ENCODE measurements at places on chromosomes 5 and 9. TPM values are rescaled to one million over a fixed set of nuclear protein-coding genes. Genes with fewer than 3 reads are reported as not detected.

Gene PCDHAC1
- 0.80 TPM for total RNA-seq

Gene EXOC3
- total RNA-seq, result 63.7 TPM

Gene TMEM215
- not detected for total RNA-seq

Gene CDC20B
- total RNA-seq, result not detected

Gene BASP1
- total RNA-seq, result 50.1 TPM

Gene PCDHGA3
- 5.0 TPM for total RNA-seq

Gene RNF208
- total RNA-seq, result 1.5 TPM

Gene IL7R
- total RNA-seq, result 16.7 TPM

Gene KIF12
- not detected for total RNA-seq

Gene IL5
- not detected for total RNA-seq

Gene DYNC2I2
- 23.7 TPM for total RNA-seq

Gene PCDHA5
- total RNA-seq, result 1.2 TPM

Gene SLC34A1
- total RNA-seq, result not detected

Gene LHX2
- total RNA-seq, result not detected

Gene OBP2B
- 0.88 TPM for total RNA-seq

Gene PCDHB6
- 2.2 TPM for total RNA-seq

Gene SAXO1
- 0.16 TPM for total RNA-seq

Gene THBS4
- 6.0 TPM for total RNA-seq

Gene HARS2
- total RNA-seq, result 21.1 TPM

Gene CHSY3
- total RNA-seq, result 3.7 TPM

Gene CFAP90
- 0.59 TPM for total RNA-seq

Gene CXCL14
- 1,054 TPM for total RNA-seq

Gene SMIM33
- total RNA-seq, result not detected

Gene SEC24A
- 21.6 TPM for total RNA-seq

Gene SLC6A7
- total RNA-seq, result not detected

Gene LHX6
- 4.8 TPM for total RNA-seq

Gene INSL4
- total RNA-seq, result not detected

Gene MARCOL
- total RNA-seq, result not detected

Gene SH3RF2
- total RNA-seq, result 9.4 TPM

Gene GABRA1
- total RNA-seq, result not detected

Gene CYLC2
- total RNA-seq, result not detected

Gene SOHLH1
- not detected for total RNA-seq

Gene PCDHB9
- 4.1 TPM for total RNA-seq

Gene LRRC14B
- total RNA-seq, result 0.33 TPM

Gene DMRT3
- total RNA-seq, result 0.29 TPM

Gene CKMT2
- 3.7 TPM for total RNA-seq

Gene MYOT
- total RNA-seq, result 11.0 TPM

Gene CNTLN
- total RNA-seq, result 19.7 TPM

All from breast epithelium (tissue), 4 donors.